ENCODE measurements at places on chromosomes 12 and 14.

GRCh38 chr12:90211017-90211416 lies 502.4 kb upstream of the ATP2B1 start:
- no peak for DNase-seq

DNA sequence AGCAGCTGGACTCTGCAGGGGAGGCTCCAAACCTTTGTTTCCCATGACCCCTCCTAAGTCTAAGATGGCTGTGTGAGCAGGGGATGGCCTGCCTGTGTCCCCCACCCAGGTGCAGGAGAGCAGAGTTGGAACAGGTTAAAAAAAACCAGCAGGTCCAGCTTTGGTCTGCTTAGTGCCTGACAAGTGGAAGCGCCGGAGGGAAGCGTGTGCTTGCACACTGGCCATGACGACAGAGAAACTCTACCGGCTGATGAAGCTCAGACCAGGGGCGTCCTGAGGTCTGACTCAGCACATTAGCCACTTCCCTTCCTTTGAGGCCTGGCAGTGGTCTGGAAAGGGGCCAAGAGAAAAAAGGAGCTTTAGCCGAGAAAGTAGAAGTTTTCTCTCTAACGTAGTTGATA lies 280.1 kb downstream of the VRK1 start:
- DNase-seq: peak; percentile 59

- no peak for DNase-seq
Measured at GRCh38 chr12:122032580-122032979, 10.9 kb downstream of the BCL7A start.

DNA sequence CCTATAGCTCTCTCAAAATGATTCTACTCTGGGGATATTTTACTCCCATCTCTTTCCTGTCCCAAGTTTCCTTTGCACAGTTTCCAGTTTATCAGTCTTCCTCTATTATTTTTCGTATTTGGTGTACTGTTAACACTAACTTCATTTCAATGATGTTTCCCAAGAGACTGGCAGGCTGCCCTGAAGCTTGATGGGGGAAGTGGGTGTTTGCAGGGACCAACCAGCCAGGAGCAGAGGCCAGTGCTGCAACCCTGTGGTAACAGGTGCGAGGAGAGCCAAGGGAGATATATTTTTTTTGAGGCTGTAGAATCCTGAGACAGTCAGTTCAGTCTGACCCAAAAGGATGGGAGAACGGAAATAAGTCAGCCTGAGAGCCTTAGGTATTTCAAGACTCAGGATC lies 11.8 kb upstream of the CEBPE start:
- no peak for DNase-seq

DNA sequence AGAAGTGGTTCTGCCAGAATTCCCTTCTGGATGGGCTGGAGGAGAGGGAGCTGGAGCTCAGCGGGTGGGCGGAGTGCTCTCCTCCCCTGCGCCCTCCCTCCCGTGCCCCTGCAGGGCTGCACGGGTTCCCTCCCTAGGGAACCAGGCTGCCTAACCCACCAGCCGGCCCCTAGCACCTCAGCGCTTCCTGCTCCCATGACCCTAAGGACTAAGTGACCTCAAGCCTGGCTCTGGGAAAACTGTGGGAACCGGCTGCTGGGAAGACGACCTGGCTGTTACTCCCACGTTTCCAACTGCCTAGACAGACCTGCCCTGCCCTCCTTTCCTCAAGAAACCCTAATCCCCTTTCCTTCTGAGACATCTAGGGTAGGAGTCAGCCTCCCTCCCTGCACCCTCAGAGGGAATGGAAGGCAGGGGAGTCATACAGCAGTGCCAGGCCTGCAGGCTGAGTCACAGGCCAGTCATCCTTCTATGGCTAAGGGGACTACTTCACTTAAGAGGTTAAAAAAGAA lies 31.5 kb downstream of the SLC6A12 start:
- no peak for DNase-seq

- no peak for DNase-seq
Measured at GRCh38 chr14:73198253-73198652, 39.1 kb upstream of the PAPLN start.

DNA sequence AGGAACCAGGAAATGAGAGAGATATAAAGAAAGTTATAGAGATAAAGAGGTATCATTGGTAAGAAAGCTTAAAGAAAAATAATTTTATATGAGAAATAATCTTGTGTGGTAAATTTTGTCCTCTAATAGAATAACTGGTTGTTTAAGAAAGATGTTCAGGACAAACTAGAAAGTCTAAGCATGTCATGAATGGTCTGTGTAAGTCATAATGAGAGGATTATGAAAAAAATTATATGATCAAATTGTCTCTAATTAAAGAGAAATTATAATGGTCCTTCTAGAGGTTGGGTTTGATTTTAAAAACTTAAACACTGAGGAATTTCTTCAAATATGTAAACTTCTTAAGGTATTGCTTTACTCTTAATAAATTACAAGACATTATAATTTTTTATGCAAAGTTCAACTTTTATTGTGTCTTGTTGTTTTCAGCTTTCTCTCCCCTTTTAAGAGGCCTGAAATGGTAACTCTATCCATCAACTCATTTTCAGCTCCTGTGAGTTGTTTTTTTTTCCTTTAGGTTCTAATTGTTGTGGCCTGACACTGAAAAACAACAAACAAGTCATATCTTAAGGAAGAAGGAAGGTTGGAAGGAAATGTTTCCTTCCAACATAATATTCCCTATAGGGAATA lies 88.2 kb upstream of the CNOT2 start:
- no peak for DNase-seq

- no peak for DNase-seq
Measured at GRCh38 chr14:84485036-84485435, 1044.9 kb upstream of the FLRT2 start.

DNA sequence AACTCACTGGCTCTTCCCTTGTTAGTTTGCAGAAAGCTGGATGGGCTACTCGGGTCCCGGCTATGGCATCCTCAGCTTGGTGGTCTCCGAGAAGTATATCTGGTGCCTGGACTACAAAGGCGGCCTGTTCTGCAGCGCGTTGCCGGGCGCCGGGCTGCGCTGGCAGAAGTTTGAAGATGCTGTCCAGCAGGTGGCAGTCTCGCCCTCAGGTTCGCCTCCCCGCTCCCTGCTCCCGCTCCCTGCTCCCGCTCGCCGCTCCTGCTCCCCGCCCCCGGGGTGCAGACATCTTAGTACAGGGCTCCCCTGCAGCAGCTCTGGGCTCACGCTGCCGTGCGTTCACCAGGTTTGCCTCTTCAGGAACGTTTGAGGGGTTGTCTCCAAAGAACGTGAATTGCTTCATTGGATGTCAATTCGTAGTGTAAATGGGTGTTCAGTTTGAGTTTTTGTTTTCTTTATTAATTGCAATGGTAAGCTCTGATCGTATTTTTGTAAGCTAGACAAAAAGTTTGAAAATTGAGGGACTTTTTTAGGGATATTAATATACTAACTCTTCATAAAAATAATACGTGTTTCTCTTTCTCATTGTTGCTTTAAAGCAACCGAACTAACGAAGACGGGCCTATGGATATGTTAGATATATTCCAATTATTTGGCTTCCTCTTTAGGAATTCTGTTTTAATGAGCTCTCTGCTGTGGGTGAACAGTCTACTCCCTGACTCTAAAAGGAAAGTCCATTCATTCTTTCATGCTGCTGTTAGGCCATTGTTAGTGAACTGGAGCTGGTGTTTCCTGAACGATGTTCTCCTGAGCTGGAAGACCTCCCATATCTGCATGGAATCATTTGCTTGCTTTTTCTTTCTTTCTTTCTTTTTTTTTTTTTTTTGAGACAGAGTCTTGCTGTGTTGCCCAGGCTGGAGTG lies 71.3 kb downstream of the ANKRD9 start:
- DNase-seq: peak; percentile 70

- no peak for DNase-seq
Measured at GRCh38 chr12:93183940-93184671, 193.6 kb upstream of the NUDT4 start.

- no peak for DNase-seq
Measured at GRCh38 chr14:96086574-96087077, 47.5 kb downstream of the C14orf132 start.

GRCh38 chr12:4584281-4584680 lies 22.3 kb downstream of the DYRK4 start:
- no peak for DNase-seq

- DNase-seq: no peak
Measured at GRCh38 chr14:41490323-41490722, 116.4 kb upstream of the LRFN5 start.

- DNase-seq: peak; percentile 28
Measured at GRCh38 chr14:100341301-100342031, 18.3 kb downstream of the SLC25A47 start.

DNA sequence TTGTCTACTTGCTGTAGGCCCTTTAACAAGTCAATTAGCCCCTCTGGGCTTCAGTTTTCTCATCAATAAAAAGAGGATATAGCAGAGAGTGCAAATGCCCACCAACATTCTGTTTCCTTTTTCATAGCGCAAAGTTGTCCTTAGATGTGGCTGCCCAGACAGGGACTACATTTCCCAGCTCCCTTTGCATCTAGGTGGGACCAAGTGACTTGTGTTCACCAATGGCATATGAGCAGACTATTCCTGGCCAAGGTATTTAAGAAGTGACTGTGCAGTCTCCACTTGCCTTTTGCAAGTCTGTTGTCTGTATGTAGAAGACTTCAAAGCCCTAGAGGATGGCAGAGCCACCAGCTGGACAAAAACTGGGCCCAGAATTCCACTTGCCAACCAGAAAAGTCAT lies 59.7 kb downstream of the DAO start:
- peak; percentile 38 for DNase-seq

DNA sequence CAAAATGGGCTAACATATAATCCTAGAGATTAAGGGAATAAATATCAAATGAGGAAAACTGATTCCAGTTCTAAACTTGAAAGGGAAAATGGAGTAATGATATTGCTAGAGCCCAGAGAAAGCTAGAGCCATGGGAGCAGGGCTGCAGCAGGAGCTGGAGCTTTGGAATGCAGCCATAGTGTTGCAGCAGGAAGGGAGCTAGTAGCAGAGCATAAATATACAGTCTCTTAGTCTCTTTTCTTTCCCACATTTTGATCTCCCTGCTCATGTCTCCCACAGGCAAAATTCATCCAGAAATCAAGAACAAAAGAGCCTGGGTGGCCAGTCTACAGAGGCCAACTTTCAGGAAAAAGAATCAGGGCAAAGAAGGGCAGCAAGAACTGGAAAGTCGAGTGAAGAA lies 253.7 kb downstream of the ATXN7L3B start:
- no peak for DNase-seq

DNA sequence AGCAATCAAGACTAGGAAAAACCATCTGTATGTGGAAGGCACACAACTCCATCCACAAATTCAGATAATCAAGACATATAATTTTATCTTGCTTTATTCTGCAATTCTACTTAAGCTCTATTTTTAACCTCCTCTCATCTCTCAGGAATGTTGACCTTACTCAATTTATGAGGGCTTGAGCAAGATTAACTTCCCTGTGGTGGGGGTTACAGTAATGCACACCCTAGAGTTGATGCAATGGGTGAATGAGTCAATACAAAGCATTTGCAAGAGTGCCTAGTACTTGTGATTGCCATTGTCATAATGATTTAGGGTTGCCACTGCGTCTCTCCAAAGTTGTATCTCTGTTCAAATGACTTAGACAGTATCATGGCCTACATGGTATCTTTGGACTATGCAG lies 1598.4 kb upstream of the TMEM132C start:
- no peak for DNase-seq

DNA sequence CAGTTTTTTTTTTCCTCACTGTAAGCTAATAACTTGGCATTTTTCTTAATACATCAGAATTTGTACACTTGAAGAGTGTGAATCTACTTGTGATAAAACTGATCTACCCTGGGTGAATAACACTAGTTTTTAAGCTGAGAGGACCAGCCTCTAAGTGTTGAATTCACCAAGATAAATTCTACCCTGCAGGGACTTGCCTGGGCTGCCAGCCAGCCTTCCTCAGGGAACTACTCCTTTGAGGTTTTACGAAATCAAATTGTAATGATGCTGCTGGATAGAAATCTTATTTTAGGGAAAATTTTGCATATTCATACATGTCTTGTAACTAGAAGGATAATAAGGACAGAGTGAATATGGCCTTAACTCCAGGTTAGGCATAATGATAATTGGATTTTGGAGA lies 1.9 kb downstream of the MED21 start:
- DNase-seq: no peak

- no peak for DNase-seq
Measured at GRCh38 chr12:32532951-32533350, 133.6 kb downstream of the FGD4 start.

DNA sequence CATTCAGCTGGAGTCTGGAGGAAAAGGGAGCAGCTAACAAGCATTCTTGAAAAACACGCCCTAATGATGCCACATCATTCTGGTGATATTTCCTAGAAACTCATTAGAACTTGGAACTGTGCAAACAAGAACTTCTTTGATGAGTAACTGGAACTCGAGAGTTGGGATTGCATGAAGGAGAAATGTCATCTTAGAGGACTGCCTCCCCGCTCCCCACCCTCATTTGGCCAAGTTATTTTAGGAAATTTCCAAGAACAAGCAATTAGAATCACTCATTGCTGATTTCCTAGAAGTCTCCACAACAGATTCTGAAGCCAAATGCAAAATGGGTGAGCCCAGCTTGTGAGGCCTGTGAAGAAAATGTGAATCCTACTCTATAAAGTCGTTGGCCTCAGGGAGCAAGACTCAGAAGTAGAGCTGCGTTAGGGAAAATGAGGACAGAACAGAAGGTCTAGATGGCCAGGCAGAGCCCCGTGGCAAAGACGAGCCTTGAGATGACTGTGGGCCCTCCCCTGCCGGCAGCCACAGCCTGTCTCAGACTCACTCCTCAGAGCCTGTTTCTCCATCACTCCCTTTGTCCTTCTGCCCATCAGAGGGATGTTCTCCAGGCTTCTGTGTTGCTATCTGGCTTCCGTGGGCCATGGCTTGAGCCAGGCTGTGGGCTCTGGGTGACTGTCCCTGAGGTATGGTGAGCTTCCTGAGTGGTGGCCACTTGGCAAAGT lies 38.4 kb downstream of the RTL1 start:
- DNase-seq: no peak

- DNase-seq: no peak
Measured at GRCh38 chr14:75113932-75114539, 12.8 kb downstream of the NEK9 start.

DNA sequence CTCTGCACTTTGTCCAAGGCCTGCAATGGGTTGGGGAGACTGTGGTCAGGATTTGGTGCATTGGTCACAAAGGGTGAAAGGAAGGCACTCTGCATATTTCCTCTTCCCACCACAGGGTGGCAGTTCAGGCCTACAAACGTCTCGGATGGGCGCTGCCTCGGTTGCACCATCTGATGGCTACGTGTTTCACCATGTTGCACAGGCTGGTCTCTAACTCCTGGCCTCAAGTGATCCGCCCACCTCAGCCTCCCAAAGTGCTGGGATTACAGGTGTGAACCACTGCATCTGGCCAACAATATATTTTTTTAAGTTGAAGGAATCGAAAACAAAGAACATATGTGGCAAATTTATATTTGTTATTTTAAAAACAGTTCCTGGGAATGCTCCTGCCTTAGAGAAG lies 35.1 kb downstream of the TMBIM6 start:
- DNase-seq: peak; percentile 82

GRCh38 chr14:54420478-54421142 lies 20.6 kb downstream of the CNIH1 start:
- peak; percentile 15 for DNase-seq

Data from activated CD8-positive, alpha-beta T cell treated with anti-CD3 and anti-CD28 coated beads for 36 hours (primary cell).